ENCODE measurements at places on chromosomes 1 and 21. TPM values are rescaled to one million over a fixed set of nuclear protein-coding genes. Genes with fewer than 3 reads are reported as not detected.

The EVA1C gene
- total RNA-seq, result 34.9 TPM

The SPRR1A gene
- not detected for total RNA-seq

The ALG14 gene
- total RNA-seq, result 2.1 TPM

The ISG15 gene
- total RNA-seq, result 52.4 TPM

The ILDR2 gene
- 0.14 TPM for total RNA-seq

The SLC22A15 gene
- total RNA-seq, result 0.27 TPM

The PTPN22 gene
- total RNA-seq, result 15.8 TPM

The CFHR2 gene
- total RNA-seq, result not detected

The BEND5 gene
- total RNA-seq, result 0.65 TPM

The ITLN2 gene
- total RNA-seq, result 0.27 TPM

The UBIAD1 gene
- total RNA-seq, result 10.0 TPM

The ASAP3 gene
- 9.7 TPM for total RNA-seq

The CNR2 gene
- total RNA-seq, result not detected

The KRTAP12-4 gene
- not detected for total RNA-seq

Data from thoracic aorta endothelial cell (primary cell).